Activated CD8-positive, alpha-beta memory T cell treated with anti-CD3 and anti-CD28 coated beads, Interleukin-2, amount 50 U/mL, for 4 hours (primary cell): ENCODE measurements at places on chromosomes 16 and 17.

- no peak for DNase-seq
These were observed 47.9 kb downstream of the TOX3 start for GRCh38 chr16:52499060-52499440.

DNA sequence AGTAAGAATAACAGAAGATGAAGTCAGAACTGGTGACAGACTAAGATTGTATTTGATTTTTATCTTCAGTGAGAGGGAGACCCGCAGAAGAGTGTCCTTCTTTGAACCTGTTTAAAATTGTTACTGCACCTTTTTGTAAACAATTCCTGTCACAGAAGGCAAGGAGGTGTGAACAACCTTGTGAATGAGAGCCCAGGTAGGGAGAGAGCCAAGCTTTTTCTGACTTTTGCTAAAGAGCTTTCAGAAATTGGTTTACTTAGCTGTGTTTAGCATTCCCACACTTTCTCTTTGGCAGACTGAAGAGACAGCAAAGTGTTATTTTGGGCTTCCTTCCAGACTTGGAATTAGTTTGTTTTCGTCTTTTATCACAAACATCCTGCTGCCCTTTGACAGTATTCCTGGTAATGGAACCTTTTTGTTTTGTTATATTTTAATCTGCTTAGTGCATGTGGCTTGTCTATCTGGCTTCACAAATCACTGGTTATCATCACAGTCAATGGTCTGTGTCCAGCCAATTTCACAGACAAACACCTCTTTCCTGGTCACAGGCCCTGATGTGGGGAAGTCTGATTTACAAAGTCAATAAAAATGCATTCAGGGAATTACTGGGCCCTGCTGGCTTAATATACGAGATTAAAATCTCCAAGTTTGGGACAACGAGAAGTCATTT, 85.7 kb upstream of the HS3ST2 start:
- DNase-seq = no peak

DNA sequence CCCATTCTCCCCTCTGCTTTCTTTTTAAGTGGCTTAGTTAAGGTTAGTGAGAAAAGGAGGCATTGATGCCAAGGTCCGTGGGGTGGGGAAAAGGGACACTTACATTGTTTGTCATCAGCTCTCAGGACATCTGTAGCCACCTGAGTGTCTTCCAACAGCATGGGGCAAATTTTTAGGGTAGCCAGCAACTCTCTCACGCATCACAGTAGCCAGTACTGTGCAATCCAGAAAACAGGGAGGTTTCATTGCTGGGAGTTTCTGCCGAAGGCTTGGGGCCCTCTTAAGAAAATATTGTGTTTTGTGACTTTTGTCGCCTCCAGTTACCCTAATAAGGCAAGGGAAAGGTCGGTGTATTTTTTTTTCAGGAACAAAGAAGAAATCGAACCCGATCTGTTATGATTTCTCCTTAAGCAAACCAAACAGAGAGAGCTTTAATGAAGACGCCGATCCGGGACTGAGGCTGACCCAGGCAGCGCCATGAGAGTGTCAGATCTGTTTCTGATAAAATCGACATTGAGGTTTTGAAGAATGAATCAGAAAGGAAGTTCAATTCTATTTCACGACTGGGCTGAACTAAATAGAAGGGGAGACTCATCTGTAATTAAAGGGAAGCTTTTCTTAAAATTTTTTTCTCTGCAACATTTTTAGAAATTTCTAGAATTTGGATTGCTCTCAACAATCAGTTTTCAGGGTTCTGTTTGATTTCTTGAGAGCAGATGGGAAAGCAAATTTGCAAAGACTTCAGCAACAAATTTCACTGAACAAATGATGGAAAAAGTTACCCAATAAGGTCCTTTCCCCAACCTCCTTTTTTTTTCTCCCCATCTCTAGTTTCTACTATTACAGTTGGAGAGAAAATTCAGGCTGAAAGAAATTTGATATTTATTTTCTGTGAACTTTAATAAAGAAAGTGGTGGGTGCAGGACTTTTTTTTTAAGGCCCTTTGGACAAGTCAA, 144.7 kb upstream of the IRX3 start:
- DNase-seq = no peak

GRCh38 chr16:69937465-69937951, 13.6 kb upstream of the CLEC18A start:
- no peak for DNase-seq

DNA sequence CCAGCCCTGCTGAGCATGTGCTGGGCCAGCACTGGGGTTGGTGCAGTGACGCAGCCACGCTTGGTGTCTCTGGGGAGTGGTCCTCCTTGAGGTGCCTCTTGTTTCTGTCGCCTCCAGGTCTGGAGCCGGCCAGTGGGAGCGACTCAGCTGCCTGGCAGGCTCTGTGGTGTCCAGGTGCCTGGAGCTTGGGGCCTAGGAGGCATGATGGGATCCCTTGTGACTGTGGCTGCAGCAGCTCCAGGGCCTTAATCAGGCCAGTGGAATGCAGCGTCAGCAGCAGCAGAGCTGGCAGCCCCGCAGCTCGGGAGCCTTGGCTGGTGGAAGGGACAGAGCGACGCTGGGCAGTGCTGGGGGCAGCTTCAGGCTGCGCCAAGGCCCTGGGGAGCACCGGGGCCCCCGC, 74.7 kb upstream of the CIBAR2 start:
- no peak for DNase-seq

DNA sequence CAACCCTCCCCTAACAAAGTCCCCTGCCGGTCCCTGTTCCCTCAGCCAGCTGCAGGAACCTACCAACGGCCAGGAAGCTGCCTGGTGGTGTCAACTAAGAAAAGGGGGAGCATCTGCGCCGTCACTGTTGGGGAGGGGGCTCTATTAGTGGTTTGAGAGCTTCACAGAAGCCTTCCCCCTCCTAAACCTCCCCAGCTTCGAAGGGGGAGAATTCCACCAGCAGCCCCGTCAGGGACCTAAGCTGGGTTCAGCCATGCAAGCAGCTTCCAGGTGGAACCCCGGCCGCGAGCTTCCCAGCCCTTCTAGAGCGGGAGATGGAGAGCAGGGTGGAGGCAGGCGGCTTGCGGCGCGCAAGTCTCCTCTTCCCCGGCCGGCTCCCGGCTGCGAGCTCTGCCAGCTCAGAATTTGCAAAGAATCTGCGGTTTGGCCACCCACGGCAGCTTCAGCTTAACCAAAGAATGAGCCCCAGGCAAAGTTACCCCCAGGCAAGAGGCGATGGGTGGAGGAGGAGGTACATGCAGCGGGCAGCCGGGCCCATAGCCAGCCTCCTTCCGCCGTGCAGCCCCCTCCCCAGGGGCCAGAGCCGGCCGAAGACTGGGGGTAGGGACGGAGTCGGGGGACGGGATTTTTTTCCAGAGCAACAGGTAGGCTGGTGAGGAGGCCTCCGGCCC, 33.7 kb downstream of the DDX19A start:
- DNase-seq = peak; percentile 79

DNA sequence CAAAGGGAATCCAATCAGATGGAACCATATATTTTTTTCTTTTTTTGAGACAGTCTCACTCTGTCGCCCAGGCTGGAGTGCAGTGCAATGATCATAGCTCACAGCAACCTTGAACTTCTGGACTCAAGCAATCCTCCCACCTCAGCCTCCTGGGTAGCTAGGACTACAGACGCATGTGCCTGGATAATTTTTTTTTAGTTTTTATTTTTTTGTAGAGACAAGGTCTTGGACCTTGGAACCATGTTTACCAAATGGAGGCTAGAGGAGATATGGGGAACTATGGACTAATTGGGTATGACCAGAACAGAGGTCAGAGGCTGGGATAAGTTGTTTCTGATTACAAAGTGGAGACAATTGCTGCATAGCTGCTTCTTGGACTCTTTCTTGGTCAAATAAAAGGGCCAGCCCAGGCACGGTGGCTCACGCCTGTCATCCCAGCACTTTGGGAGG, 41.2 kb upstream of the ADCY9 start:
- DNase-seq = no peak

GRCh38 chr16:82834151-82834815, 207.5 kb downstream of the CDH13 start:
- no peak for DNase-seq
